ENCODE measurements at places on chromosomes 2 and 18. TPM values are rescaled to one million over a fixed set of nuclear protein-coding genes. Genes with fewer than 3 reads are reported as not detected.

DNA sequence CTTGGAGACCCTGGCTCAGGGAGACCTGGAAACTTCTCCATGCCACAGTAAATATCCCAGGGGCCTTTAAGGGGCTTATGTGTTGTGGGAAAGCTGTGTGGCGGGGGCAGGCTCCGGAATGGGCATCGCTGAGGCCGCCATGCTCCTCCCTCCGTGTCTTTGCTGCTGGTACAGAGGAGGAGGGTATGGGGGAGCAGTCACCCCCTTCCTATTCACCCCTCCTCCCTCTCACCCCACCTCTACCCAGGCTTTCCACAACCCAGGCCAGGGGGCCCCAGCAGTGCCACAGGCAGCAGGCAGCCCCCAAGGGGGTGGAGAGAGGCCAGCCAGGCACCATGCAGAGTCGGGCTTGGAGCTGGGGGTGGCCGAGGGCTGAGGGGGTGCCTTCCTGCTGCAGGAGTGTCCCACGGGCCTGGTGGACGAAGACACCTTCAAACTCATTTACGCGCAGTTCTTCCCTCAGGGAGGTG, 28.0 kb upstream of the FAHD2A start:
- no peak for DNase-seq

GRCh38 chr2:20672201-20672951, 5.4 kb downstream of the GDF7 start:
- no peak for DNase-seq

The FRZB gene
- total RNA-seq = 0.32 TPM

The CFC1 gene
- not detected for total RNA-seq

DNA sequence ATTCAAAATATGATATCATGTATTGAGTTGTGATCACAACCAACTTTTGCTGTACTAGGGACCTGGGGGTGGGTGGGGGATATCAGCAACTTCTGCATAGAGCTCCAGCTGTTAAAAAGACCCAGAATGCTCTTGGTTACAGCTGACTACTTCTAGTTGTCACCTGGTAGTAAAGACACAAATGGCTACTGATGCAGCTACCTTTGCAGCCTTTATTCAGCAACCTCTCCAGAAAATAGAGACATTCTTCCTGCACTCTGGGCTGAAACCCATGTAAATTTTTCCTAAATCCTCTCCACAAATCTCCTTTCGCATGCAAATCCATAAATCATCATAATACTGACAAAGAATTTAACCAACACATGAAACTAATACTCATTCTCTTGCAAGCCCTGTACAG, 238.3 kb downstream of the TCF4 start:
- no peak for DNase-seq

The PLCD4 gene
- total RNA-seq = 0.51 TPM

The GTF2A1L gene
- total RNA-seq = 0.13 TPM

The GAREM1 gene
- 1.2 TPM for total RNA-seq

The ALPI gene
- total RNA-seq = not detected

The SOX11 gene
- total RNA-seq = under 0.01 TPM

All from GM23248 (cell line).